Foreskin fibroblast (primary cell): ENCODE measurements at places on chromosomes 11 and 22.

DNA sequence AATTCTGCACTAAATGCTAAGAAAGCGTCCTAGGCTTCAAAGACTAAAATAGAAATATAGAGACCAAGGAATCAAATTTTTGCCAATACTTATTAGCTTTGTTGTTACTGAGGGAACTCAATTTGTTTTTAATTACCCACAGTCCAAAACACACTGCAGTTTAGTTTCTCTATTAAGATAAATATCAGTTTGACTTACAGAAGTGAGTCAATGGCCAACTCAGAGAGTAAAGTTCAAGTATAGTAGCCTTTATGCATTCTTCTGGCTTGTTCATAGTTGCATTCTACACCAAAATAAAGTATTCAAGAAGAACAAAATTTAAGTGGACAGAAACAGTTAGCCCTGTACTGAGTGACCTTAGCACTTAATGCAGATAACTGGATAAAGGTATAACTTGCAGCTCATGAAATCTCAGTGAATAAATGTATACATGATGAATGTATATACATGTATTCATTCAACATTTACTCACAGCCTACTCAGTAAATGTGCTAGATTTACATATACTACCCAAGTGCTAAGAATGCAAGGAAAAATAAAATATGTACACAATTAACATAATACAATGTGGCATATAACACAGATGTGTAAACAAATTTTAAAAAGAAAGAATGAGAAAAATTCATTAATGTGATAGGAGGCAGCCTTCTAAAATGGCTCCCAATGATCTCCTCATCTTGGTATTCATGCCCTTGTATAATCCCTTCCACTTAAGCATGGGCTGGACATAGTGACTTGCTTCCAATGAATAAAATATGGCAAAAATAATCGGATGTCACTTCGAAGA, 9.7 kb upstream of the RNF141 start:
- peak; percentile 82 for DNase-seq

- DNase-seq: no peak
These were observed 76.7 kb upstream of the FAM181B start for GRCh38 chr11:82810326-82810725.

DNA sequence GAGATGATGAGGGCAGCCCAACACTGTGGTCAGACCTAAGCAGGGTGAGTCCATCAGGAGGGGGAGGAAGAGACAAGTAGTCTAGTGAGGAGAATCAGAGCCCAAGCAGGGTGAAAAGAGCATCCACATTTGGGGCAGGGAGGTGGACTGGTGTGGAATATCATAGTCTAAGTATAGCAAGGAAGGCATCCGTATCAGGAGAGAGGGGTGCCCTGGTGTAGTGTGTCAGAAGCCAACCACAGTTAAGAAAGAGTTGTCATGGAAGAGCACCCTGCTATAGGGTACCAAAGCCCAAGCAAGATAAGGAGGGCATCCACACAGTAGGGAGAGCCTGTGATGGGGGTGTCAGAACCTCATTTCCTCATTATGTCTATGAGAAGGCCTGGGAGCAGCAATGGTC, 45.3 kb downstream of the PAK1 start:
- DNase-seq: no peak

DNA sequence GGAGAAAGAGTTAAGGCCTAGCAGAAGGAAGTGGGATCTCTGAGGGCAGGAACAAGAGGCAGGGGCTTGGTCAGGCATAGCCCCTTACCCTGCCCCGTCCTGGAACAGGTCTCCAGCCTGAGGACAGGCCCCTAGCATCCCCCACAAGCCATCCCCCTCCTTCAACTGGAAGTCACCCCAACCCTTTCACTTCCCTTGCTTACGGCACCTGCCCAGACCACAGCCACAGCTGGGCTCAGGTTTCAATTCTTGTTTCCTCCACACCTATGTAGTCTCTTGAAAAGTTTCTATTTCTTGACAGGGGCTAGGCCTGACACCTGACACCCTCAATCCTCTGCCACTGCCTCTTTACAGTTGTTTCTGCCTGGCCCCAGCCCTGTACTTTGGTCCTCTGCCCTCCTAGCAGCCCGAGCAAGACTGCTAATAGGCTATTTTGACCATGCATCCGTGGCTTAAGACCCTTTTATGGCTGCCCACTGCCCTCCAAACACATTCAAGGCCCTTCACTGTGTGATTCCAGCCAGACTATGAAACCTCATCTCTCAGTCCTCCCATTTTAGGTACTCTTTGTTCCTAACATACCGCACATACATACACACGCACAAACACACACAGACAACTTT, 10.9 kb upstream of the FCHSD2 start:
- DNase-seq: no peak

DNA sequence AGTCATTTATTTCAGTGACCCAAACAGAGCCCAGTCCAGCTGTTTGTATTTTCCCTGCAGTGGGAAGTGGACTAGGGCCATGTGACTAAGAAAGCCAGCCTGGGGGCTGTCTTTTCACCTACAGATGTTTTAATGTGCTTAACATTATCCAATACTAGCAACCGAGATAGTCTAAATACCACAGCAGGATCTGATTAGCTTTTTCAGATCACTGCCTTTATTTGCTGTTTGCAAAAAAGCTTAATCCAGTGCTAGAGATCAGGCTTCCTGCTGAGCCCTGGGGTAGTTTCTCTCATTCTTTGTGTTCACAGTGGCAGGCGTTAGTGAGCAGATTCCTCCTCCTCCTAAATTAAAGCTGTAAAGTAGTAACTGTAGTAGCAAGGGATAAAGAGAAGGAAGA, 35.0 kb downstream of the ZC3H12C start:
- DNase-seq: peak; percentile 87

DNA sequence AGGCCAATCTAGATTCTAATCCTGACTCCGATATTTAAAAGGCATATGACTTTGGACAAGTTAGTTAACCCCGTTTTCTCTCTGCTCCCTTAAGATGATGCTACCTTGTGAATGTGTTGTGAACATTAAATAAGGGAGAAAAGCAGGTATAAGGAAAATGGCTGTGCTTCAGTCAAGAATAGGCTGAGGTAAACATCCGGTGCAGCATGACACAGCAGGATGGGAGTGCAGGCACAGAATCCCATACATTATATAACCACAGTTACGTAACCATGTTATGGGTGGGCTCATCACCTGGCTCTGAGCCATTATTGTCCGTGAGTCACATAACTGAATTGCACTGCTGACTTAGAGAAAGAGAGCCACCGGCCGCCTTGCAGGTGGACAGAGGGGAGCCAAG, 382.2 kb upstream of the ANO5 start:
- no peak for DNase-seq

DNA sequence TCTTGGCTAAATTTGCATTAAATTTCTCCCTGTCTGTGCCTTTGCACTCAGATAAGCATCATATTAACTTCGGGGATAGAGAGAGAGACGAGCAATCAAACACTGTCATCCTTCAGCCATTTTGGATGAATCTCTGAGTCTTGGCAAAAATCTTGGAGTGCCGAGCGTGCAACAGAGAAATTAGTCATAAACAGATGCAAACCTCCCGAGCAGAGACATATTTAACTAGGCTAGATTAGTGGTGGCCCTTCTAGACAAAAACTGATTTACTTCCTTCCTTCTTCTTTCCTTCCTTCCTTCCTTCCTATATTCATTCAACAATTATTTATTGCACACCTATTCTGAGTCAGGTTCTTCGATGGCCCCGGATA, 114.4 kb upstream of the BLID start:
- peak; percentile 80 for DNase-seq

DNA sequence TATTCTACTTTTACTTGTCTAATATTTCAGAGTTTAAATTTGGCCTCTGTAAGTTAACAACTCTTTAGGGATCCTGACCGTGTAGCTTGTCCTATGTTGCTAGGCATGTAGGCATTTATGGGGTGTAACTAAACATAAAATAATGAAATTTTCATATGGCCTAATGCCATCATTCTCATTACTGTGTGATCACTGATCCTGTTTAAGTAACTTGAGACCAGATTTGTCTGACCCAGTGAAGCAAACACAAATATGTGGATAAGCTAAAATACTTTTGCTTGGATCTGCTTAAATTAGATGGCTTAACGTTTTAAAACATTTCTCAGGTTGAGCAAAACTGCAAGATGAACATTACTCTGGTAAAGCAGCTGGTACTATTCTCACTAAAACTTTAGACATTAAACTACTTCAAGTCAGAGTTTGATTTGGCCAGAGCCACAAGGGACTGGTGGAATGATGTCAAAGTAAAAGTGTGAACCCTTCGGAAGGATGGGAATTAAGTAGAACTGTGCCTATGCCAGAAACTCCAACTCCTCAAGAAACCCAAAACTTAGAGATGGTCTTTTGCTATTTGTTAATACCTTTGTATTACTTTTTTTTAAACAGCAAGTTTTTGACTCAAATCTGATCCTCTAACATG, 12.5 kb downstream of the QSER1 start:
- DNase-seq: peak; percentile 25

DNA sequence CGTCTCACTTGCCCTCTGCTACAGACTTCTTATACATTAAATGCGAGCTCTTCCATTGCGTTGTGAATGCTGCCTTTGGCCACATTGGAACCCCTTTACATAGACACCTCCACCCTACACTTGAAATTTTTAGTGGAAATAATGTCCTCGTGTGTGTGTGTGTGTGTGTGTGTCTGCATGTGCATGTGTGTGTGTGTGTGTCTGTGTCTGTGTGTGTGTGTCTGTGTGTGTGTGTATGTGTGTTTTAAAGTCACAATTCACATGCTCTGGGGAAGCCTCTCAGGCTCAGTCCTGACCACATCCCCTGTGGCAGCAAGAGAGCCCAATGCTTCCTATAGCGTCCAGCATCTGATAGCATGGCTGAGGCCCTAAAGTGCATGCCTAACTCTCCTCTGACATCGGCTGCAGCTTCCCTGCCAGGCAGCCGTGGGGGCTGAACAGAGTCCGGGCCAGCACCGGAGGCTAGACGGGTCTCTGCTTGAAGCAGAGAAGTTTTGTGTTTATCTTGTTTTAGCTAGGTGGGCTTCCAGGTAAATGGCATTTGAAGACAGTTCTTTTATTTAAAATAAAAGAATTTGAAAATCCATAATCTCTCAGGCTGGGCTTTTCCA, 64.5 kb upstream of the EMID1 start:
- no peak for DNase-seq

- no peak for DNase-seq
These were observed 14.5 kb downstream of the PIK3IP1 start for GRCh38 chr22:31277741-31278140.

DNA sequence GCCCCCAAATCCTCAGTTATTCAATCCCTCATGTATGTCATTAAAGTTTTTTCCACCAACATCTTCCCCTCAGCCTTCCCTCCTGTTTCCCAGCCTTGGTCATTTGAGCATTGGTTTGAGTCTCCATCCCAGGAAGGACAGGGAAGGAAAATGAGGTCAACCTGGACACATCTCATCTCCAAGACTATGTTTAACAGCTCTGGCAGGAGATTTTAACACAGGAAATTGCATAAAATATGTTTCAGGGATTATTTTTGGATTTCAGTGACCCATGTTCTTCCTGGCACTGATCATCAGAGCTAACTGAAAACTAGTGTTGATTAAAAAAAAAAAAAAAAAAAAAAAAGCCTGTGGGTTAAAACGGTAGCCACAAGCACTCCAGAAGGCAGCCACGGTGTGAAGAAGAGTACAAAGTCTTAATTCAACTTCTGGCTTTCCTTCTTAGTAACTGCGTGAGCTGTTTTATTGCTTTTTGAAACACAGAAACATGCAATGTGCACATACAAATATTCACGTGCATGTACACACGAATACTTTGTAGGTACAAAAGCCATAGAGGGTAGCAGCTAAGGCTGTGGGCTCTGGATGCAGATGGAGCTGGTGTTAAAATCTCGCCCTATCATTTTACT, 164.4 kb upstream of the DDI1 start:
- DNase-seq: no peak

DNA sequence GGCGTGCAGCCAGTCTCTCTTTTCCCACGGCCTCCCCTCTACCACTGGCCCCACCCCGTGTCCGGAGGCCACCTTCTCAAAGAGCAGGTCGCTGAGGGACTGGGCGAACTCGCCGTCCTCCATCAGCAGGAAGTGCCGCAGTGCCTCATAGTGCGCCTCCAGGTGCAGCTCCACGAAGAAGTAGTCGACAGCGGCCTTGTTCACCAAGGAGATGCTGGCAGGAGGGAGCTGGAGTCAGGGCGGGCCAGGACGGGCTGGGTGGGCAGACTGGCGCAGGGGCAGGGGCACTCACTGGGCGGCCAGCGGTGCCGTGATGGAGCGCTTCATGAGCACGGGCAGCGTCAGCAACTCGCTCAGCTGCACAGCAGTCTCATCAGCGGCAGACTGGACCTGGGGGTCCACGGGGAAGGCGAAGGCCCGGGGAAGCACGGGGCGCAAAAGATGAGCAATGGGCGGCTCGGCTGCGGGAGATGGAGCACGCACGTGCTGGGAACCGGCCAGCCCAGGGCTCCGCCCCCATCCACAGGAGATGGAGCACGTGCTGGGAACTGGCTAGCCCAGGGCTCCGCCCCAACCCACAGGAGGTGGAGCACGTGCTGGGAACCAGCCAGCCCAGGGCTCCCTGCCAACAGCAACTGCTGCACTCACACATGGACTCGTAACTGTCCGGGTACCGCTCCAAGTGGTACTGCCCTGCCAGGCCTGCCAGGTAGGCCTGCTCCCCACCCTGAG, 18.4 kb downstream of the SELENOO start:
- peak; percentile 82 for DNase-seq

- DNase-seq: peak; percentile 89
These were observed 8.0 kb downstream of the NUMA1 start for GRCh38 chr11:72072348-72072747.

DNA sequence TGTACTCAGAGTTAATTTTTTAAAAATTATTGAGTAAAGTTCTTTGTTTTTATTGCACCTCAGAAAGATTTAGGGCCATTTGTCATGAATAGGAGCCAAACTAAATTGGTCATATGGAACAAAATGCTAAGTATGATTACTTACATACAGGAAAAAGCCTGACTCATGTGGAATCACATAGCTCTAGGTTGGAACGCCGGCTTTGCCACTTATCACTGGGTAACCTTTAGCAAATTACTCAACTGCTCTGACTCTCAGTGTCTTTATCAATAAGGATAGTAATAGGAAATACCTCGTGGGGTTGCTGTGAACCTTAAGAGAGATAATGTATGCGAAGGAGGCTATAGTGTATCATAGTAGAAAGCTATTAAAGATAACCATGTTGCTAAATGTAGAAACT, 638.5 kb downstream of the NELL1 start:
- no peak for DNase-seq

- DNase-seq: no peak
These were observed 14.5 kb downstream of the NARS2 start for GRCh38 chr11:78560153-78560552.

GRCh38 chr11:107787733-107788132, 70.9 kb downstream of the SLC35F2 start:
- no peak for DNase-seq

GRCh38 chr11:121645596-121645995, 192.8 kb upstream of the SORL1-AS1 start:
- DNase-seq: no peak

DNA sequence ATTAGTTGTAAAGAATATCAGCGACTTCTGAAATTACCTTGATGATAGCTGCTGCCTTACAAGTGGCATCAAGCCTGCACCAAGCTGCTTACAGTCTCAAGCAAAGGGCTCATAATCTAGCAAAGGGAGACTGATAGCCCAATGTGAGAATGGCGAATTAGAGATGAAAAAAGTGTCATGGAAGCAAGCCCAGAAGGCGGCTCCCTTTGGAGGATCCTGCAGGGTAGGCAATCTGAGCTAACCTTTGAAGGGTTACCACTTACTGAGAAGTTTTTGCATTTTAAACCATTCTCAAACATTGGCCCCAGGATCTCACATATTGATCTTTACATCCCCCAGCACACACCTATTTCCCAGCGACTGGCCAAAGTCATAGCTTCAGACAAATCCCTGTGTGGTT, 18.5 kb downstream of the GAB2 start:
- DNase-seq: no peak
